ENCODE measurements at places on chromosomes 6 and 20. TPM values are rescaled to one million over a fixed set of nuclear protein-coding genes. Genes with fewer than 3 reads are reported as not detected.

DNA sequence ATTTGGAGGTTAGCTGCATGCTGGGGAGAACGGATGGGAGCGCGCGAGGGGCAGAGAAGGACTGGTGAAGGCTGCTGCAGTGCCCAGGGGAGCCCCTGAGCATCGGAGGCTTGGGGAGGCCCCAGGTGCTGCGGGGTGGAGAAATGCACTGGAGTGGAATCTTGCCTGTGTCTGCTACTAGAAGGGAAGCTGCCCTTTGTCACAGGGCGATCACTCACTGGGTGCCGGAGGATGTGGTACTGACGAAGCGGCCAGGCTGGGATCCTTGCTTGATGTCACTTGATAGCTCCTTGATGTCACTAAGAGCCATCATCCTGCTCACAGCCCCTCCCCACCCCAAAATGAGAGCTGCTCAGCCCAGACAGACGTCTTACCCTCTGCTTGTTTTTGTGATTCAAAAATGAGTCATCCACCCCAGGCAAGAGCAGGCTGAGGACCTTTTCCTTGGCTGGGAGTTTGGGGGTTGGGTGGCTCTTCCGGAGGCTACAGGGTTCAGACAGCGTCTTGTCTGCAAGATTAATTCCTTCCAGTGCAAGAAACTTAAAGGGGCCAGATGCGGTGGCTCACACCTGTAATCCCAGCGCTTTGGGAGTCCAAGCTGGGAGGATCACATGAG lies 62.6 kb upstream of the PMEPA1 start:
- no peak for DNase-seq

The TSPO2 gene
- not detected for total RNA-seq

DNA sequence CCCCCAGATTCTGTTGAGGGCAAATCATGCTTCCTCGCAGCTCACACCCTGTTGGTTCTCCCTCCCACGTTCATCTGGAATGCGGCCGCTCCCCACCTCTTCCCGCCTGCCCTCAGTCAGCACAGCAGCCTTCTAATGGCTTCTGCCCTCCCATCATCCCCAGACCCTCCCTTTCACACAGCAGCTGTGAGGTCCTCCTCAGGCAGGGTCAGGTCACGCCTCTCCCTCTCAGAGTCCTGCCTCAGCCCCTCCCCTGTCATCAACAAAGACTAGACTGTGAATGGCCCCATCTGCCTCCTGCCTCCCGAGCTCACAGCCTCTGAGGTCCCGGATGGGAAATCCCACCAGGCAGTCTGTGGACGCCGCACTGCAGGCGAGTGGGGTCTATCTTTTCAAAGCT lies 7.9 kb upstream of the BHLHE23 start:
- peak; percentile 17 for DNase-seq

DNA sequence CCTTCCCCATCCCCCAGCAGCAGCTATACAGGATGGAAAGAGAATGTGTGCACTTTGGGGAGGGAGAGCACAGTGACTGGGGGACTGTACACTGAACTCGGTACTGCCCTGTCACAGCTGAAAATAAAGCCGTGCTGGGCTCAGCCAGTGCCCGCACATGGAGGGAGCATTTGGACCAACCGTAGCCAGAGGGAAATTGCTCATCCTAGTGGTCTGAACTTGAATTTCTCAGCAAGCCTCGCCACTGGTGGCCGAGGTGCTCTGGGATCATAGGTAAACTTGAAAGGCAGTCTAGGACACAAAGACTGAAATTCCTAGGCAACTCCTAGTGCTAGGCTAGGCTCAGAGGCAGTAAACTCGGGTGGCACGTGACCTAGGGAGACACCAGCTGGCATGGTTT lies 61.0 kb downstream of the DZANK1 start:
- no peak for DNase-seq

- DNase-seq = no peak
Measured at GRCh38 chr6:16168858-16169257, 40.0 kb downstream of the MYLIP start.

DNA sequence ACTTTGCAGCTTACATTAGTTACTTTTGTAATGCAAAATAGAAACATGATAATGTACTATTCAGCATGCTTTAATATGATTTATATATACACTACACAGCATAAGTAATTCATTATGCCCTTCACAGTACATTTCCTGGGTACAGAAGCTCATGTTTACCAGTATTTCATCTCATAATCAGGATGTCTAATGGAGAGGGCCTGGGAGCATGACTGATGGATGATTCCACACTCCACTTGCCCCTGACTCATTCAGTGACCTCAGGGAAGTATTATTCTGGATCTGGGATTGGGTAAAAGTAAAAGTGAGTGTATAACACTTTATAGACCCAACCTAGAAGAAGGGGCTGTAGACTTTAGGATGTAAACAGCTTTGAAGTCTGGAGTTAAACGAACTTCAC lies 31.4 kb upstream of the BACH2 start:
- no peak for DNase-seq

The SPEF1 gene
- total RNA-seq = not detected

DNA sequence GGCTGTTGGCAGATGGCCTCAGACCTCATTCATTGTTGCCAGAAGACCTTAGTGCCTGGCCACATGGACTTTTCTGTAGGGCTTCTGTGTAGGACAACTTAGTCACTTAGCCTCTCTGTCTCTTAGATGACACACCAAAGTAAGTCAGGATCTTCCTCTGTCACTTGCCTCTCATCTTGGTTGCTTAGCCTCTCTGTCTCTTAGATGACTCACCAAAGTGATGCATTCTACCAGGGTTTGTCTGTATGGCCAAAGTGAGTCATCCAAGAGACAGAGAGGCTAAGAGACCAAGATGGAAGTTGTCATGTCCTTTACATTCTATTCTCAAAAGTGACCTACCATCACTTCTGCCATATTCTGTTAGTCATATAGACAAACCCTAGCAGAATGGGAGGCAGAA lies 255.9 kb upstream of the DEFB112 start:
- DNase-seq = no peak

- no peak for DNase-seq
Measured at GRCh38 chr6:16705081-16705993, 55.9 kb downstream of the ATXN1 start.

GRCh38 chr20:23049201-23050075 lies at the start of gene THBD:
Gene THBD (minus strand): TSS chr20:23049672. CDS start chr20:23049504, 168 bp downstream.
- DNase-seq = peak; percentile 91

The HMGN4 gene
- total RNA-seq = 42.9 TPM

GRCh38 chr20:64224351-64225170 lies 31.0 kb upstream of the PCMTD2 start:
- DNase-seq = peak; percentile 53

- no peak for DNase-seq
Measured at GRCh38 chr20:53387983-53388675, 205.5 kb downstream of the ZNF217 start.

- DNase-seq = no peak
Measured at GRCh38 chr6:15401120-15401519, 155.3 kb downstream of the JARID2 start.

DNA sequence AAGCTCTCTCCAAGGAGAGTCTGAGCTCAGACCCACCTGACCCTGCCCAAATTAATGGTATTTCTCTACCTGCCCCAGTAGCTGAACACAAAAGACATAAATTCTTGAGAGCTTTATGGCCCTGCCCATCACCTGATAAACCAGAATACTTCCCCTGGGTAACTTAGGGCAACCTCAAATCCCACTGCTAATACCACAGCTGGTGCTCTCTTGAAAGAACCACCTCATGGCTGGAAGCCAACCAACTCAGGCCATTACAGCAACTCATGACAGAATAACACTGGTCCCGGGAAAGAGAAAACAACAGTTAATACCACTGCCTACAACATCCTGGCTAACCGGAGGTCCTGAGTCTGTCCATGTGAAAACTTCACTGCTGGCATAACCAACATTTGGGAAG lies 328.6 kb downstream of the NKAIN2 start:
- DNase-seq = no peak

Measured in right cardiac atrium (tissue), 5 donors.